ENCODE measurements at places on chromosomes 16 and 17. TPM values are rescaled to one million over a fixed set of nuclear protein-coding genes. Genes with fewer than 3 reads are reported as not detected.

DNA sequence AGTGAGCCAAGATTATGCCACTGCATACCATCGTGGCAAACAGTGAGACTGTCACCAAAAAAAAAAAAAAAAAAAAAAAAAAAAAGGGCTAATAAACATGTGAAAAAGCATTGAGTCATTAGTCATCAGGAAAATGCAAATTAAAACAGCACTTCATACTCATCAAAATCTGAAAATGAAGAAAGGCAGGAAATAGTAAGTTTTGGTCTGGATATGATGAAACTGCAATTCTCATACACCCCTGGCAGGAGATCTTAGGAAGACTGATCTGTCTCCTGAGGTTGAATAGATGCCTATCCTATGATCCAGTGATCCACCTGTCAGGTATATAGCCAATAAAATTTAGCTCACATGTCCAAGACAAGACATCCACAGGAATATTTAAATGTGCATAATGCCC is 212.7 kb downstream of the CPPED1 start:
- H3K36me3 ChIP-seq, result no peaks in the 10 kb centered on the region
- no peak overlapping the region for H3K27ac ChIP-seq
- no peak for DNase-seq
- no peaks in the 10 kb centered on the region for H3K4me1 ChIP-seq

The RNF135 gene
- 9.0 TPM for total RNA-seq

GRCh38 chr16:56370185-56370874 is 55.0 kb downstream of the AMFR start:
- no peaks in the 10 kb centered on the region for H3K36me3 ChIP-seq
- H3K27me3 ChIP-seq, result no peaks in the 10 kb centered on the region
- no peaks in the 10 kb centered on the region for H3K4me1 ChIP-seq
- no peak overlapping the region for H3K4me3 ChIP-seq
- H3K27ac ChIP-seq, result peak overlapping the region; percentile 18

DNA sequence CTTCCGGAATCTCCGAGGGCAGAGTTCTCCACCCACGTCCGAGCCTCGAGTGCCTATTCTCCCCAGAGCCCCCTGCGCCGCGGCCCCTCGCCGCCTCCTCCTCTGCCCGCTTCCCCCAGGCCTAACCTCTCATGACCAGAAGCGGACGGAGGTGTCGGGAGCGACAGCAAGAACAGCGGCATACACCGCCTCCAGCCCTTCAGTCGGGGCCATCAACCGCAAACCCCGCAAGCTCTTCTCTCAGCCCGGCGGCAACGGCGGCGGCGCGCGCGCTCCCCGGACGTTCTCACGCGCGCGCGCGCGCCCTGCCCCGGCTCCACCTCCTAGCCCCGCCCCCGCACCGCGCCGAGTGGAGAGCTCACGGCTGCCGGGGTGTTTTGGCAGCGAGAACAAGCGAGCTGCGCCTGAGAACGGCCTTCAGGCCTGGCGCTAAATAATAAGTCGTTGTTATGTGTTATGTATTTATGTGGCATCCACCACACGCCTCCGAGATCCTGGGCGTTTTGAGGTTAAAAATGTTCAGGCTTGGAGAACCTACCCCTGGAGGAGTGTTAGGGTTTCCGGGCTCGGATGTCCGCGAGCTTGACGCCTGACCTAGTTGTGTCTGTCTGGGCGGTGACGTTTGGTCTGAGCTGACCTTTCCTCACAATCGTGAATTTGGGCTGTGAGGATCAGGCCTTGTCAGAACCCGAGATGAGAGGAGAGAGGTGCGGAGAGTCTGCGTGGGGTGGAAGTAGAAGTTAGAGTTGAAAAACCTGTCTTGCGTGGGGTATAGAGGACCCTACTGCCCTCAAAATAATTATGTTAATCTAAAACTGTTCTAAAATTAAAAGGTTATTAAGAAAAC is at the start of gene RNFT1:
TSS of gene RNFT1 (minus strand) at position 259 of the 847 bp plus-strand sequence. CDS start at position 182, 77 bp downstream.
- H3K27ac ChIP-seq, result peak within 1 kb of the TSS; percentile 96
- no peaks in the 10 kb centered on the region for H3K36me3 ChIP-seq
- H3K4me3 ChIP-seq, result peak within 1 kb of the TSS; percentile 60
- peaks cover 11% of the 10 kb centered on the region for H3K4me1 ChIP-seq

DNA sequence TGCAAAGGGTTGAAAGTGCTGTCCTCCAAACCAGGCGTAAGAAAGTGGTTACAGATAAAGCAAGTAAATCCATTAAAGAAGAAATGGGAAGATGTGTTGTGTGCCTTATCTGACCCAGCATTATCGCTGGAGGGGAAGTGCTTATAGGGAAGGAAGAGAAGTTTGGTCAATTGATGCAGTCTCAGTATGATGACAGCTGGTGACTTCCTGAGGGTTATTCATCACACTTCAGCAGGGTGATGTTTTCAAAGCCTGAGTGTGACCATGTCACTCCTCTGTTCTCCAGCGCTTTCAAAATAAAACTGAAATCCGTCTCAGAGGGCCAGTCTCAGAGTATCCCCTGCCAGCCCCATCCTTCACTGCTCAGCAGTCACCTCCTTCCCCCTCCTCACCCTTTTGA is 505.4 kb upstream of the RBFOX1 start:
- no peaks in the 10 kb centered on the region for H3K4me1 ChIP-seq
- no peak overlapping the region for H3K4me3 ChIP-seq
- H3K27me3 ChIP-seq, result no peaks in the 10 kb centered on the region
- no peaks in the 10 kb centered on the region for H3K36me3 ChIP-seq
- no peak overlapping the region for H3K27ac ChIP-seq

DNA sequence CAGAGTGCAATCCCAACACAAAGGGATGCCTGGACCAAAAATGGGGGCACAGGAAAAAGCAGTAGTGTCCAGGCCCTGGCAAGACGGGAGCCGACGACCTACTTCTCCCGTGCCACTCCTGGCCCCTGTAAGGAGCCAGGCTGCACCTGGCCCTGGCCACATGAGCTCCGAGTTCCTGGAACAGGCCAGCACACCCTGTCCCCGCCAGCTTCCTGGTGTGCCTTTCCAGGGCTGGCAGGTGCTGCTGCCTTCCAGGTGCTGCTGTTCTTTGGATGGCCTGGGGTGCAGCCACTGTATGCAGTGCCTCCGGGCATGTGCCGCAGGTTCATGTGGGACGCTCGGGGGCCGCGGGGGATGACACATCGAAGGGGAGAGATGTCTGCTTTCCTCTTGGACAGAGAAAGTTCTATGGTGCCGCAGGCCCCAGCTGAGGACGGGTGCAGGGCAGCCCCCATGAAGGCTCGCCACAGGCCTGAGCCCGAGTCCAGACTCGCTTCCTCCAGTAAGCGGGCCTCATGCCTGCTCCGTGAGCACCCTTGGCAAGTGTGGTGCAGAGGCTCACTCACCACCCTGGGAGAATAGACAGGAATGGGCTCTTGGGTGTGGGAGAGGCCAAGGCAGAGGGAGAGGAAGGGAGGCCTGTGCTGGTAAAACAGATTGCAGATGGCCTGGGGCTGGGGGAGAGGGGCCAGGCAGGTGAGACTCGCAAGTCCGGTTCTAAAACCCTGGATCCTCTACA is 54.7 kb upstream of the FASN start:
- H3K27me3 ChIP-seq, result no peaks in the 10 kb centered on the region
- no peak overlapping the region for H3K4me3 ChIP-seq
- DNase-seq, result peak; percentile 44
- H3K4me1 ChIP-seq, result no peaks in the 10 kb centered on the region
- H3K27ac ChIP-seq, result no peak overlapping the region

- H3K4me3 ChIP-seq, result no peak overlapping the region
- no peak for DNase-seq
- H3K27me3 ChIP-seq, result no peaks in the 10 kb centered on the region
- H3K27ac ChIP-seq, result no peak overlapping the region
These were observed 492.0 kb upstream of the ERCC4 start for GRCh38 chr16:13427943-13428342.

The SULT1A4 gene
- total RNA-seq, result not detected

The SBK1 gene
- 1.4 TPM for total RNA-seq

The MYH3 gene
- 2.2 TPM for total RNA-seq

DNA sequence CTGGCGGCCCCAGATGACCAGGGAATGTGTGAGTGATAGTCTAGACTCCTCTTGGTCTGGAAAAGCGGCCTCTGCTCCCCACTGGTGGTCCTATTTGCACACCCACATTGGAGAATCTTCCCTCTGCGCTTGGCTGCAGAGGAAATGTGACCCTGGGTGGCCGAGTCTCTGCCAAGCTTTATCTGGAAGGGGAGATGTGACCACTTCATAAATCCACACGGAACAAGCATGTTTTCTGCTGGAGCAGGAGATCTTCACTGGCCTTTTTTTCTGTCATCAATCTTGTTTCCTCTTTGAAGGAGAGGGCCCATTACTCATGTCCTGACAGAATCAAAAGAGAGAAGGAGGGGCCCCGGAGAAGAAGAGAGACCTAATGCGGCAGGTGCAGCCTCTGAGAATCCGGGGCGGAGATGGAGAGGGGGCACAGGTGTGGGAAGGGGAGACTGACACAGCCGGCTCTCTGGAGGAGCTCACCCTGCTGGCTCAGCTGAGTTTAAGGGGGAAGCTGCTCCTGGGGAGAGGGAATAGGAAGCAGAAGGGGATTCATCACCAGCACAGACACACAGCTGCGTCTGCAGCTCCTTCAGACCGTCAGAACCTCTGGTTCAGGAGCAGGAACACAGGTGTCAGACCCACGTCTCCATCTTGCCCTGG is 116.3 kb downstream of the SOX9 start:
- H3K27ac ChIP-seq, result no peak overlapping the region
- DNase-seq, result no peak
- no peaks in the 10 kb centered on the region for H3K36me3 ChIP-seq
- H3K4me3 ChIP-seq, result no peak overlapping the region
- peaks cover 9% of the 10 kb centered on the region for H3K4me1 ChIP-seq
- no peaks in the 10 kb centered on the region for H3K27me3 ChIP-seq

DNA sequence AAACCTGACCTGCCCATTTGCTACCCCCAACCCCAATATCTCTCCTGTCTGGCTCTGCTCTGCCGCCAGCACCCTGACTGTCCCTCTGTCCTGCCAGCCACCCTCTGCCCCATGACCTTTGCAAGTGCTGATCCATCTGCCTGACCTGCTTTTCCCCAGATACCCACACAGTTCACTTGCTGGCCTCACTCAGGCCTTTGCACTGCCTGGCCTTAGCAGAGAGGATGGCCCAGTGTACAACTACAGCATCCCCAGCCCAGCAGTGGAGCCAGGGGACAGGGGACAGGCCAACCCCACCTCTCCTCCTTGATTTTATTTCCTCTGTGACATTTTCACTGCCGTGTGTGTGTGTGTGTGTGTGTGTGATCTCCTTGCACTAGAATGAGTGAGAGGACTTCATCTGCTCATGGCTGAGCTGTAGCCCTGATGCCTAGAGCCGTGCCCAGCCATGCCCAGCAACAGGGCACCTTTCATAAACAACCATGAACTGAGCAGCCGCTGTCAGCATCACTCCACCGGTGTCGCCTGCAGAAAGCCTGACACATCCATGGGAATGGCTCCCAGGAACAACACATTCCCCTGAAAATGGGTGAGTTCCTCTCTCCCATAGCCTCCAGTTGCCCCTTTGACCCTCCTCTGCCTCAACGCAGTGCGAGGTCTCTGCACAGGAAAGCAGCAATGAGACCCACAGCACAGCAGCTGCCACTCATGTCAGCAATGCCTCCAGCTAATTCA is 36.0 kb upstream of the RBFOX3 start:
- H3K4me3 ChIP-seq, result no peak overlapping the region
- DNase-seq, result no peak
- H3K27ac ChIP-seq, result no peak overlapping the region
- H3K36me3 ChIP-seq, result no peaks in the 10 kb centered on the region

DNA sequence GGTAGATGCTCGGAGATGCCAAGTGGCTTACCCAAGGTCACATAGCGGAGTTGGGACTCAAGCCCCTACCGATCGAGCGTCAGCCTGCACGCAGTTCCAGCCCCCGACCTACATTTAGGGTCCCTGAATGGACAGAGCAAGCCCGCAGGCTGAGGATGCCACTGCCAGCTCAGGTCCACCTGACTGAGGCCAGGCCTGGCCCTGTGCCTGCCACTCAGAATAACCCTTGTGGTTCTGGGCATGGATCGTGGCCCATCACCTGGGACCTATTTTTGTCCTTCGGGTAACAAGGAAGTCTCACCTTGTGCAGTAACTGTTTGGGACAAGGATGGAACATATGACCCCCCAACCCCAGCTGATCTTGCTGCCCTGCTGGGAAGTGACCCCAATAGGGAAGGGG is 17.1 kb downstream of the CDH16 start:
- no peak for DNase-seq
- H3K27me3 ChIP-seq, result no peaks in the 10 kb centered on the region
- H3K36me3 ChIP-seq, result no peaks in the 10 kb centered on the region
- H3K27ac ChIP-seq, result peak overlapping the region; percentile 75

GRCh38 chr16:89908236-89908635 is 10.4 kb upstream of the MC1R start:
- no peaks in the 10 kb centered on the region for H3K36me3 ChIP-seq
- peaks cover 5% of the 10 kb centered on the region for H3K4me1 ChIP-seq
- no peaks in the 10 kb centered on the region for H3K27me3 ChIP-seq
- DNase-seq, result no peak
- no peak overlapping the region for H3K4me3 ChIP-seq
- H3K27ac ChIP-seq, result no peak overlapping the region

The KRT36 gene
- not detected for total RNA-seq

DNA sequence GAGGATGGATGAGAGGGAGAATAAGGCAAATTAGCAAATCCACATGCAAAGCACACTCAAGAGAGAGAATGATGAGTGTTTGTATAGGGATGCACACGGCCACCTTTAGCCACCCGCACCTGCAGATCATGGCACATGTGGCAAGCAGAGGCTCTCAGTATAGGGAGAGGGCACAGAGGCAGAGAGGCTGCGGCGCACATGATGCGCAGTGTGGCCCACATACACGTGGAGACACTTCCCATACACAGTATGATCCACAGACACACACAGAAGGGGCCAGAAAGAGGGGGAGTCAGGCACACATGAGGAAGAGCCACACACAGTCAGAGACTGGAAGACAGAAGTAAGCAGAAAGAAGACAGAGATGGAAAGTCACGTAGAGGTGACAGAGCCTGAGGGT is 6.5 kb upstream of the CHD3 start:
- no peaks in the 10 kb centered on the region for H3K36me3 ChIP-seq
- DNase-seq, result no peak
- H3K4me1 ChIP-seq, result peaks cover 45% of the 10 kb centered on the region
- no peak overlapping the region for H3K4me3 ChIP-seq
- no peaks in the 10 kb centered on the region for H3K27me3 ChIP-seq
- H3K27ac ChIP-seq, result peak overlapping the region; percentile 99

The TMEM106A gene
- 24.3 TPM for total RNA-seq

GRCh38 chr17:46195939-46196716 is 2.9 kb upstream of the KANSL1 start:
- no peak overlapping the region for H3K27ac ChIP-seq
- peaks cover 21% of the 10 kb centered on the region for H3K4me1 ChIP-seq
- no peak for DNase-seq
- no peak overlapping the region for H3K4me3 ChIP-seq
- no peaks in the 10 kb centered on the region for H3K36me3 ChIP-seq

DNA sequence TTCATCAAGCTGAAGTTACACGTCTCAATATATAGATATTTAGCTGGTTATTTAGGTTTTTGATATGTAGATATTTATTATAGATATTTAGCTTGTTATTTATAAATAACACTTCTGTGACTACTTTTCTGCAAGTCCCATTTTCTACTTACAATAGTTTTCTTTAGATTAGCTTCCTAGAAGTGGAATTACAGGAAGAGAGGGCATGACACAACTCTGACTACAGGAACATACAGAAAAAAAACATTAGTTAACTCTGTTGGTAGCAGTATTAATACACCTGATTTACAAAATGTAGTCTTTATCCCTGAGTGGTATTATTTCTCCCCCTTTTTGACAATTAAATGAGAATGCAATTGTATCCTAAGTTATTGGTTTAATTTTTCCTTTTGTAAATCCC is 21.2 kb upstream of the CCL1 start:
- no peaks in the 10 kb centered on the region for H3K36me3 ChIP-seq
- DNase-seq, result no peak
- no peaks in the 10 kb centered on the region for H3K27me3 ChIP-seq
- no peaks in the 10 kb centered on the region for H3K4me1 ChIP-seq
- no peak overlapping the region for H3K4me3 ChIP-seq
- no peak overlapping the region for H3K27ac ChIP-seq

Measured in transverse colon (tissue), 4 donors.